ENCODE measurements at places on chromosomes 5 and 9.

GRCh38 chr5:175335691-175336090, 108.3 kb downstream of the DRD1 start:
- DNase-seq, result no peak

- DNase-seq, result no peak
These were observed 128.1 kb upstream of the CACNA1B start for GRCh38 chr9:137749511-137749910.

GRCh38 chr5:17114233-17114632, 103.2 kb upstream of the BASP1 start:
- DNase-seq, result no peak

GRCh38 chr5:42872865-42873264, 61.2 kb upstream of the SELENOP start:
- DNase-seq, result no peak

DNA sequence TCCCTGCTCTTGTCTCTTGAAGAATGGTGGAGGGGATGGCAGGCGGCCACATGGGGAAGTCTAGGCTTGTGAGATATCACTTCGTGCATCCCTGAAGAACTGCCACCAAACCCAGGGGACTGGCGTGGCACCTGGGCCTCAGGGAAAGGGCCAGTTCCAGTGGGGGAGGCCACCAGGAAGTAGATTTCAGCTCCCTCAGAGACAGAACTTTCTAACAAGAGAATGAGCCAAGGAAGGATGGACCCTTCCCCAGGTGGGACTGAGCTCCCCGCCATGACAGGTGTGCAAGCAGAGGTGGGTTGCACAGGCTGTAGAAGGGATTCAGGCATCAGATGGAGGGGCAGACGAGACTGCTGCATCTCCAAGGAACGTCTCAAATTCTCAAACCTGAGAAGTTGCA, 193.9 kb downstream of the GABBR2 start:
- DNase-seq, result no peak

GRCh38 chr9:135296735-135297455, 182.7 kb upstream of the PPP1R26 start:
- DNase-seq, result no peak

- DNase-seq, result no peak
These were observed 34.2 kb downstream of the FOXI1 start for GRCh38 chr5:170139786-170140335.

Measured in substantia nigra (tissue), 51 donors.